ENCODE measurements at places on chromosomes 3 and 15.

DNA sequence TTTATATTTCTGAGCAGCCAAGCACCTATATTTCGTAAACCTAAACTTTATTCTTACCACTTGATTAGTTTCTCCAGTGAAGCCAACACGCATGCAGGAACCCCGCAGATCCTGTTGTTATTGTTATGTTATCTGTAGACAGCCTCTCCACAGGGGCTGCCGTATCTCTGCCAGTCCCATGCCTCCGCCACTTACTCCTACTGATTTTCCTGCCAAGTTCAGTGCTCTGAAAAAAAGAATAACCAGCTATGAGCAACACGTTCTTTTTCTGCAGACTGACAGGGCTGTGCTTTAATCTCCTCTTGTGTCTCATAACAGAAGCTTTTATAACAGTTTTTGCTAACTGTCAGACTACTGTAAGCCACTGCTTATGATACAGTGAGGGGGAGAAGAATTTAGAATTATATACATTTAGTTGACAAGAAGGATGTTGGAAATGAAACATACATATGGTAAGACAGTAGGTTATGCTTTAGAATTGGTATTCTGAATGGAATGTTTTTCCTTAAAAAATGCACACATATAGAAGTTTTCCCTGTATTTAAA is 347.4 kb downstream of the SI start:
- no peak for DNase-seq

GRCh38 chr15:99130765-99131440 is 26.0 kb downstream of the SYNM start:
- DNase-seq: no peak

DNA sequence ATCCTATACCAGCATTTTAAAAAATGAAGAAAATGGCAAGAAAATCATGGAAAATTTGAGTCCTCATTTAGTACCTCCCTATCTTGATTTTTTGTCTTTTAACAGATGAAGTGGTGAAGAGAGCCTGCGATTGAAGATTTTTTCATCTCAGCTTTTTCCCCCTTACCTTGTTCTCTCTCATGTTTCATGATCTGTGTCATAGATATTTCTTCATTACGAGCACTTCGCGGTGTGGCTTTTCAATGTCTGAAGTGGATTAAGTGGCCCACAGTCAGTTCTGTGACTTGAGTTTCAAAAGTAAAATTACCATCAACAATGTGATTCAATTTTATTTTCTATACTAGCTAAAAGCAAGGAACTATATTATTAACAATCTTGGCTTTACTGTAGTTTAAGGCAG is 147.2 kb downstream of the FNDC3B start:
- no peak for DNase-seq

DNA sequence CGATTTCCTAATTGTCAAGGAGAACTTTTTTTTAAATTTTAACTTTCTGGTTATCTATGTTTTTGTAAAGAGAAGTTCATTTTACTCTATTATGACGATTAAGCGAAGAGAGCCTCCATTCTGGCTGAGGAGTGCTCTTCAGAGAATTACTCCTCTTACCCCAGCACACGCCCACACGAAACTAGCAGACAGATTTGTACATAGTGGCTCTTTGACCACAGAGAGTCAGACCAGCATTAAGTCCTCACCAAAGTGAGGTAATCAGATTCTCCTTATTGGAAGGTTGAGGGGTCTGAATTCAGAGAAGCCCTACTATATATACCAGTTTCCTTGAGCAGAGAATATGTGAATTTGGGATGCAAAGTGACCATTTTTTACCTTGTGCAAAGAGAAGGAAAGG is 204.8 kb upstream of the TSC22D2 start:
- no peak for DNase-seq

GRCh38 chr3:57164657-57165573 is at the start of gene IL17RD:
IL17RD (minus strand) TSS chr3:57165353; CDS start chr3:57165286, 67 bp downstream.
- DNase-seq: peak; percentile 34

DNA sequence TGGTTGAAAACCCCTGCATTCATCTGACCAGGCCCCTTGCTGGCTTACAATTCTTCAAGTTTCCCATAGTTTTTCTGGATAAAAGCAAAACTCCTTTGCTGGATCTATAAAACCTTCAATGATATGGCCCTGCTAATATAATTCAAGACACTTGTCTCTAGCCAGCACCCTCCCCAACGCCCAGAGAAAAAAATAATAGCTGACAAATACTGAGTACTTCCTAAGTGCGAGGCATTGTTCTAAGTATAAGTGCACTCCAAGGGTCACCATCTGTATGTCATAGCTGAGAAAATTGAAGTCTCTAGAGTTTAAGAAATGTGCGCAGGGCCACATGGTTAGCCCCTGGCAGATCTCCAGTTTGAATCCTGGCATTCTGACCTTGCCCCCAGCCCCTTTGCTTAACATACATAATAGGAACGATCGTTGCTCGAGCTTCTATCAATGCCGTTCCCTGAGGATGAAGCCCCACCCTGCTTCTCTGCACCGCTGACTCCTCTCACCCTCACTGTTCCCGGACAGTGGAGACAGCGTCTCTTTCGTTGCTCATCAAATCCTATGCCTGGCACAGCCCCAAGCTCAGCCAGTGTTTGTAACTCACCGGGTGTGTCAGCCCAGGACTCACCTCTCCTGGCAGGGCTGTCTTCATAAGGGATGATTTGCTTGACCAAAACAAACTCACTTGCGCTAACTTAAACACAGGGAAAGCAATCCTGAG is 377.1 kb upstream of the PROK2 start:
- DNase-seq: no peak

DNA sequence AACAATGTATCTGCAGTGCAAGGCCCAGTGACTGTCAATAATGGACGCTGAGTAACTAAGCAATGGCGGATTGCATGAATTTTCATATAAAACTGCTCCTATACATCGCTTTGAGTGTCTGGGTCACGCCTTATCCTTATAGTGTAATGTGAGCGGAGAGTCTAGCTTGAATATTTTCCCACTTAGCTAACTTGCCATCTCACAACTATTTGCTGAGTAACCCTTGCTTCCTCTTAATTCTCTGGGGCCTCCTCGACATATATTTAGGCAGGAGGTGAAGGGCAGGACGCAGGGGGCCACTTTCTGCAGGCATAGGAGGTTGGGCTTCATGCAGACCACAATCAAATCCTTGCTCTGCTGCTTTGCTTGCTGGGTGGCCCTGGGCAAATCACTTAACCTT is 24.0 kb downstream of the ST8SIA2 start:
- DNase-seq: no peak

DNA sequence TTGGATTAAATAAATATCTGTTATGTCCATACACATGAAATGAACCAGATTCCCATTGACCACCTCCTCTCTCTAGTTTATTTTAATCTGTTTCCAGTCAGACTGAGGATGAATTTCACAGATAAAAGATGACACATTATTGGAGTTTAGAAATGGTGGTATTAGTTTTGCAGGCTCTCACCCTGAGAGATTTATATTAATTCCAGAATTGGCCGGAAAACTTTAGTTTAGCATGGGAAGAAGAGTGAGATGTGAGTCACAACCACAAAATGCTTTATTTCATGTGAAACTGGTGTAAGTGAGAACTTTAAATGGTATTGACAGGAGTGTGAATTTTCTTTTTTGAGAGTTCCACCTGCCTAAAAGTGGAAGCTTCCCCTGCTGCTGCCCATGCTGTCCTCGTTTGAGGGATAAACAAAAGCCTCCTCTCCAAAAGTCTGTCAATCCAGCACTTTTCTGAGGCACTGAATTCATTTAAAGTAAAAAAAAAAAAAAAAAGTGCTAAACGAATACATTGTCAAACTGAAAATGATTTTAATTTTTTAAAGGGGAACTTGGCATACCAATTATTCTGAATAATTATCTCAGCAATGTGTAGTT is 65.1 kb upstream of the EPHA3 start:
- no peak for DNase-seq

GRCh38 chr3:195522254-195523023 is 20.7 kb downstream of the PPP1R2 start:
- peak; percentile 49 for DNase-seq

DNA sequence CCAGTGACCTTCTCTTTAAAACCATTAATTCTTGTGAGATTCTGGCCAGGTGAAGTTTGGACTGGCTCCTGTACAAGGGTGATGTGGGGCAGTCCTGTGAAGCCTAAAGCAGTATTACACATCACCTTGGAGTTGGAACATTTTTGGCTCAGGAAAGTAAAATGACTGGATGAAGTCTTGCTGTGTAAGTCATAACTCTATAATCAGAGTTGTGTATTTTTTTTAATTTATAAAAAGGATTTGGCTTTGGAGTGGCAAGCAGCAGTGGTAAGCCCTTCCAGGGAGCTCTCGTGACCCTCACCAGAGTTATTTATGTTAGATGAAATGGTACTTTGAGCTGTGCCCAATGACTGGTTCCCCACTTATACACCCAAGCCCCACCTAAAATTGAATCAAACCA is 331.2 kb upstream of the DCBLD2 start:
- no peak for DNase-seq

GRCh38 chr3:37243820-37244748 is 69.7 kb upstream of the LRRFIP2 start:
- DNase-seq: peak; percentile 28

- DNase-seq: no peak
These were observed 37.7 kb downstream of the ZIC4 start for GRCh38 chr3:147368561-147369221.

GRCh38 chr15:39720081-39720480 is 62.6 kb downstream of the FSIP1 start:
- no peak for DNase-seq

- DNase-seq: no peak
These were observed 59.1 kb upstream of the FRMD4B start for GRCh38 chr3:69445024-69445423.

- no peak for DNase-seq
These were observed 537.8 kb downstream of the OTOL1 start for GRCh38 chr3:162034368-162034767.

- DNase-seq: no peak
These were observed 40.5 kb downstream of the SV2B start for GRCh38 chr15:91140601-91141000.

DNA sequence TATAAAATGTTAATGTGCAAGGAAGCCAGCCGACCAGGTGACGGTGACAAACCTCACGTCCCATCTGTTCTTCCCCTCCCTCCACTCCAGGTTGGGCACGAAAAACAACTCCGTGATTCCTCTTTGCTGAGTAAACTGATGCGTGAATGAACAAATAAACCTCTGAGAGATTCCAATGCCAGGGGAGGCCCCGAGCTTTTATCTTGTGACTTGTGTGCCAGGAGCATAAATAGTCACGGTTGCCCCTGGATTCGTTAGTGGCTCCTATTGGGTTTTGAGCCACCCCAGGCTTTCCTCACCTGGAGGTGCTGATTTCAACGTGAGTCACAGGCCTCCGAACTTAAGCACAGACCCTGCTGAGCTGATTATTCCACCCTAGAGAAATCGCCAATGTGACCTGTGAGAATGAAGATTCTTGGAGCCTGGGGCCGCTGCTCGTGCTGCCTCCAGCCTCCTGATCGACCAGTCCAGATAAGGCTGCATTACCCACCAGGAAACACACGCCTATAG is 119.2 kb downstream of the SHQ1 start:
- DNase-seq: no peak

DNA sequence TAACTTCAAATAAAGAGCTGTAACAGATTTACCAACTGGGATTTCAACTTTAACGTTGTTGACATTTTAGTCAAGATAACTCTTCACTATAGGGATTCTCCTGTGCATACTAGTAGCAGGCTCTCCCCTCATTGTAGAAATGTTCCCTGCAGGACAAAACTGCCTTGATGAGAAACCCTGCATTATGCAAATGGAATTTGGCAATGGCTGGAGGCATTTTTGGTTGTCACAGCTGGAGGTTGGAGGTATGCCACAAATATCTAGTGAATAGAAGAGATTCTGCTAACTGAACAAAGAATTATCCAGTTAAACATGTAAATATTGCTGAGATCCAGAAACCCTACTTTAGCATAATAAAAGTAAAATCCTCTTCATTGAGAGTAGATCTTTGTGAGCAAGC is 928.8 kb upstream of the ALCAM start:
- no peak for DNase-seq

- no peak for DNase-seq
These were observed 20.8 kb downstream of the FAM174B start for GRCh38 chr15:92634671-92635201.

DNA sequence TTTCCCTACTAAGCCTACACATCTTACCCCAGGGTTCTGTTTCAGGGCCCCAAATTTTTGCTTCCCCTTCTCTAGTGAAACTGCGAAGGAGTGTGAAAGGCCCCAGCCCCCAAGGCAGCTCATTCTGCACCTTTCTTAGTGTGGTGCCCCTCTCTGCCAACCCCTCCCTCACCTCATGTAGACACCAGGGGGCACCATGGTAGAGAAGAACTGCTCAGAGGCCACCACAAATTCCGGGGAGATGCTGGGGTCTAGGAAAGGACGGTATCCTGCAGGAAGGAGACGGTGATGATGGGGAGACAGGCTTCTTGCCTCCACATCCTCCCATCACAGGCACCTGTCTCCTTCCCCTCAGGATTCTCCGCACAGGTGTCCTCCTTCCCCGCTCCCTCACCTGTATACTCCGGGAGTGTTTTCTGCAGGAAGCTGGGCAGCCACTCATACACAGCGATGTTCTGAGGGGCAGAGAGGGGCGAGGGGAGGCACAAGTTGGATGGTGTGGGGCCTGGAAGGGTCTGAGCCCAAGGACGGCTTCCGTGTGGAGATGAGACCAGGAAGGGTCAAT is 3.6 kb downstream of the DUOX2 start:
- no peak for DNase-seq

GRCh38 chr3:58271901-58272501 is 34.0 kb upstream of the RPP14 start:
- no peak for DNase-seq

GRCh38 chr3:9786209-9786739 is 6.0 kb downstream of the TADA3 start:
- DNase-seq: no peak

DNA sequence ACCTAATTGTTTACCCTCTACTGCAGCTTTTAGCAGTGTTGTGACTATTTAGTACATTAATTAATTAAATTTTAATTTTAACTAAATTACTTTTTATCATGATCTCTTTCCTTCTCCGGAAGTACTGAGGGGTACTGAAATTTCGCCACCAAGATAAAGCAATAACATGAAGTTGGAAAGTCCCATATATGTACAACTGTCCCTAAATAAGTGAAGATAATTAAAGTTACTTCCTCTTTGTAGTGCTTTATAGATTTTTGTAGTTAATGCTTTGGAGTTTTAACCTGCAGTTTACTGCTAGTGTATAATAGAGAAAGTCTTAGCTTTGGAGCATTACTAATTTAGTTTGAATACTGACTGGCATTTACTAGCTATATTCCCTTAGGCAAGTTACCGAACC is 325.3 kb downstream of the NAALADL2 start:
- DNase-seq: no peak

DNA sequence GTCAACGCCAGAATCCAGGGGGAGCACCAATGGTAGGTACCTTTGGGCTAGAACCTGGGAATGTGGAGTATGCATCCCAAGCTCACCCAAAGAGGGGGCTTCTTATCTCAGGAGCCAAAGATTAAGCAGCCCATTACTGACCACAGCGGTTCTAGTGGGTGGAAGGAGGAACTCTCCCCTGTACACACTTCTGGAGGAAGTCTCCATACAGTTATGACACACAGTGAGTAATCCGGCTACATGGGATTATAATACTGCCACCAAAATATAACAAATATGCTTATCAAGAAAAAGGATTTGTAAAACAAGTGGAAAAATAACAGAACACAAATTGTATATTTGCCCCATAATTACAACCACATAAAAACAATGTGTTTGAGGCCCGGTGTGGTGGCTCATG is 8.4 kb downstream of the MYO1E start:
- no peak for DNase-seq
